Activated CD4-positive, CD25-positive, alpha-beta regulatory T cell treated with anti-CD3 and anti-CD28 coated beads, Interleukin-2, amount 50 U/mL, for 16 hours (primary cell): ENCODE measurements at places on chromosomes 13 and 19.

- DNase-seq = no peak
These were observed 1131.1 kb downstream of the PCDH9 start for GRCh38 chr13:66098931-66099628.

DNA sequence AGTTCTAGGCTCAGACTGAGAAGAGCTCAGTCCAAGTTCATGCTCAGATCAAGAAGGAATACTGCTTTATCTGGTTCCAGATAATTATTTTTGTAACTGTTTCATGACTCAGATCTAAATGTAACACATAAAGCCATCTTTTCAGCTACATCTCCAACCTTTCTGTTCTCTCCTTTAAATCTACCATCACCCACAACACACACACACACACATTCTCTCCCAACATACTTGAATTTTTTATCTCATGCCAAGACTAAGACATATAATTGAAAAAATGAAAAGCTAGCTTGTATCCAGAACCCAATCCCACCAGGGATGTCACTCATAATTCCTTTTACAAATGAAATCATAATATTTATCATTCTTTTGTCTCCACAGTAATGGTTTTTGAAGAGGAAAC lies 7.6 kb downstream of the KATNAL1 start:
- no peak for DNase-seq

- no peak for DNase-seq
These were observed 10.5 kb downstream of the MYCBP2 start for GRCh38 chr13:77316430-77316829.

GRCh38 chr13:29845440-29846056 lies 4.9 kb downstream of the UBL3 start:
- no peak for DNase-seq

- DNase-seq = no peak
These were observed 32.9 kb downstream of the FLT3 start for GRCh38 chr13:28067491-28067890.

- no peak for DNase-seq
These were observed 8.1 kb upstream of the SDHAF1 start for GRCh38 chr19:35986664-35987570.

GRCh38 chr13:20823071-20823470 lies 49.3 kb upstream of the EEF1AKMT1 start:
- DNase-seq = no peak

DNA sequence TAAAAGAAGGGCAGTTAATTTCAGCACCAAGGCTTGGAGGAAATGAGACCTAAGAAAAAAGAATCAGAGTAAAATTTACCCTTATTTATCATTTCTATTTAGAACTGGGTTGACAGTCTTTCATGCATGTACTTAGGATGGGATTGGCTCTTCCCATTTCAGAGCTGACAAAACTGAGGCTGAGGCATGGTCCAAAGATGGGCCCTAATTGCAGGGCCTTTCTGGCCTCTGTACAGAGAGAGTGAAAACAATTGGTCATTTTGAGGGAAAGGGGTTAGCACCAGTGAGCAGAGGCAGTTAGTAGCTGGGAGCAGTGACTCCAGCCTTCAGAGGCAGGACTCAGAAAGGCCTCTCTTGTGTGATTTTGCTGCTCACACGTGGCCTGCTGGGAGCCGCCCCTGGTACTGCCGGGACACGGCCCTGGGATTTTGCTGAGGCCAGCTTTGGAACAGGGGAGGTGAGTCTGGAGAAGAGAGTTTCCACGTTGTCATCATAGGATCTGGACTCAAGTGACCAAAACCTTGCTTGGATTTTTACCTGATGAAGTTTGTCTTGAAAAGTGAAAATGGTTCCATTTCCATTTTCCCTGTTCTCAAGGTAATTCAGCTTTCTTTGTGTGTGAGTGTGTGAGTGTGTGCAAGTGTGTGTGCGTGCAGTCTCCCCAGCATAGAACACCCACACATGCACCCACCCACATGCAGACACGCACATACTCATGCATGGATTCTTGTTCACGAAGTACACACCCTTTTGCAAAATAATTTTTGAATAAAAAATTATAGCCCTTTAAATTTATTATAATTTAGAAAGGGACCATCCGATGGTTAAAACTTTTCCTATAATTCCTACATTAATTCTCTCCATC lies at the start of gene ZNF536:
Gene ZNF536, plus strand, starts transcription at position 425 of the 865 bp plus-strand sequence. CDS start 71,179 bp downstream, outside the sequence.
- no peak for DNase-seq

DNA sequence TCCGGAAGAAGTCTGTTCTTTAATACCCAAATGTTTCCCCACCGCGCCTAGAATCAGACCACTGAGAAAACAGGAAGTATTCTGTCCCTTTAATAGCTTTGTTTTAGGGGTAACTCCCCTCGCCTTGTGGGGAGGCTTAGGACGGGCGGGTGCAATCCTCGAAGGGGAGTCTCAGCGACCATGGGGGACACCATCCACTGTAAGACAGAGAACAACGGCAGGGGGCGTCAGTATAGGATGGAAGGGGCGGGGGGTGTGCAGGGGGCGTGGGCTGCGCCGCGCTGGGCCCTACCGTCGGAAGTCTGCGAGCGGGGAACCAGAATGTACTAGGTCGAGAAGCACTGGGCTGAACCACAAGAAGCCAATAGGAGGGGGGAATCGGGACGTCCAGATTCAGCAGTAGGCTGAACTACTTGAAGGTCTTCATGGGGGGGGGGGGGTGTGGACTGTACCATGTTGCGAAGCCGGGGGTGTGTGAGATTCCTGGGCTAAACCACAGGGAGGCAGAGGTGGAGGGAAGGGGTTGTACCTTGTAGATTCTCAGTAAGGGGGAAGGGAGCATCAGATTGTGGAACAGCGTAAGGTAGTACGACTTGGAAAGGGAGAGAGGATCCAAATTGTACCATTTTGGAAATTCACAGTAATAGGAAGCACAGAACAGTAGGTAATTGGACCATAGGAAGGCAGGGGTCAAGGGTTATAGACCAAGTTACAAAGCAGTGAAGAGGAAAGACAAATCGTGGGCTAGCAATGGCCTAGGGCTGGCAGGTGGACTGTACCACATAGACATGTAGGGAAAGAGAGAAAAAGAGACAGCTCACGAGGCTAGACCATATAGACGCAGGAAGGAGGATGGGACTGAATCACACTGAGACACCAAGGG lies 1.0 kb upstream of the DBP start:
- DNase-seq = peak; percentile 72

DNA sequence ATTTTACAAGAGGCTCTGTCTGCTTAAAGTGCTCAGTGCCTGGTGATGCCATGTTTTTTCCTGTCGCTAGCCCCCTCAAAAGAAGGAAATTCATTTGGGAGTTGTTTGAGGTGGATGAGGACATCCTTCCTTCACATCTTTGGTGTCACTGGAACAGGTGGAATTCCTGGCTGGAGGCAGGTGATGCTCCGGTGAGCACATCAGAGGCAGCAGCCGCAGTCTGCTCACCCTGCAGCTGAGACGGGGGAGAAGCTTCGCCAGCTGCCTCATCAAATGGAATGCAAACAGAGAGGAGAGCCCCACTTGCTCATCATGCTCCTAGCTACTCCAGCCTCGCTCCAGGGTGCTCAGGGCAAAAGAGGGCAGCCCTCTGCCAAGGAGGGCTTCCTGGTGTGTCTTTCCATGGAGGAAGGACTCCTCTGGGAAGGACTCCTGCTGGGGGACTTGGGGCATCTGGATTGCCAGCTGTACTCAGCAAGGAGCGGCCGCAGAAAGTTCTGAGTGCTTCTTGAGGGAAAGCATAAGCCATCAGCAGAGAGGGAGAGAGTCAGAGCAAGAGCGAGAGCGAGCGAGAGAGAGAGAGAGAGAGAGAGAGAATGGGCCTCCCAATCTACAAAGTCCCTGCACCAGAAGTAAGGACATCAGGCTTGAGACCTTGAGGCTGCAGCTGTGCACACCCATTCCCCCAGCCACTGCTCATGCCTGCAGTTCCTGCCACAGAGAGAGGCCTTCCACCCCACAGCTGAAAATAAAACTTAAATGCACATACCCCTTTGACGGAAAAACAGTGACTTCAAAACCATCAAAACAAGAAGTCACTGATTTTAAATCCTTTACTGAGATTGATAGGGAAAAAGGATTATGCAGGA lies 74.3 kb upstream of the UBL3 start:
- DNase-seq = no peak

- no peak for DNase-seq
These were observed 5.4 kb upstream of the CBY2 start for GRCh38 chr13:45696610-45697226.

GRCh38 chr19:18683109-18683957 lies at the start of gene CRTC1:
CRTC1 (plus strand) TSS chr19:18683680; CDS start chr19:18683703, 23 bp downstream.
- peak; percentile 81 for DNase-seq

DNA sequence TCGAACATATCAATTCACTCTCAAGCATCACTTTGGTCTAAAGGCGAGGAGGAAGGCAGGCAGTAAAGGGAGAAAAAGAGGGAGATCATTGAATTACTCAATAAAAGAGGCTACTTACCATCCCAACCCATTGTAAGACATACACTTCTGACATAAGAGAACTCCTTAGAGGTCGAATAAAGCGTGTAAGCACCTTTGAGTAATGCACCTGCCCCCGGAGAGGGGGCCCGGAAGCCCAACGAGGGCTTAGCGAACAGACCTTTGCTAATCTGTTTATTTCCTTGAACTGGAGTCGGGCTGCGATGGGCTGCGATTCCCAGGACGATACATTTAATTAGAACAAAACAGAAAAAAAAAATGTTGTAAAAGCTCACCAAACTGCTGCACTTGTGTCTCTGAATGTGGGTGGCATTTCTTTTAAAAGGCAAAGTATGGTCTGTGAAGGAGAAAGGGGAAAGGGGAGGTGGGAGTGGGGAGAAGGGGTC lies 3.0 kb downstream of the ZC3H4 start:
- DNase-seq = no peak

GRCh38 chr13:66036024-66036614 lies 1194.0 kb downstream of the PCDH9 start:
- no peak for DNase-seq

- DNase-seq = no peak
These were observed 146.9 kb downstream of the DCLK1 start for GRCh38 chr13:35984287-35984686.

- no peak for DNase-seq
These were observed 136.1 kb downstream of the ZDHHC20 start for GRCh38 chr13:21322988-21323387.

GRCh38 chr13:50810998-50811397 lies 32.5 kb downstream of the DLEU7 start:
- no peak for DNase-seq

- no peak for DNase-seq
These were observed 118.7 kb upstream of the SOX1 start for GRCh38 chr13:111948281-111948680.

GRCh38 chr19:21482863-21483276 lies 22.5 kb upstream of the ZNF429 start:
- DNase-seq = peak; percentile 26

- DNase-seq = no peak
These were observed 21.8 kb downstream of the SAMD4B start for GRCh38 chr19:39363901-39364457.

- peak; percentile 32 for DNase-seq
These were observed 14.7 kb downstream of the UBAC2 start for GRCh38 chr13:99215184-99215830.

DNA sequence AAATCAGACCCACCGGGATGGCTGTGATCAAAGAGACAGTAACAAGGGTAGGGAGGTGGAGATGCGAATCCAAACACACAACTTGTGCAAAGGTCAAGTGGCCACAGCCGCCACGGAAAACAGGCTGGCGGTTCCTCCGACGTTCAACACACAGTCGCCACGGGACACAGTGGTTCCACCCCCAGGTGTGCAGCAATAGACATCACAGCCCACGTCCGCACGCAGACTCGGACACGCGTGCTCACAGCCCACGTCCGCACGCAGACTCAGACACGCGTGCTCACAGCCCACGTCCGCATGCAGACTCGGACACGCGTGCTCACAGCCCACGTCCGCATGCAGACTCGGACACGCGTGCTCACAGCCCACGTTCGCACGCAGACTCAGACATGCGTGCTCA lies 70.1 kb downstream of the RASA3 start:
- DNase-seq = no peak

GRCh38 chr13:79990048-79990447 lies 350.9 kb downstream of the SPRY2 start:
- DNase-seq = no peak

DNA sequence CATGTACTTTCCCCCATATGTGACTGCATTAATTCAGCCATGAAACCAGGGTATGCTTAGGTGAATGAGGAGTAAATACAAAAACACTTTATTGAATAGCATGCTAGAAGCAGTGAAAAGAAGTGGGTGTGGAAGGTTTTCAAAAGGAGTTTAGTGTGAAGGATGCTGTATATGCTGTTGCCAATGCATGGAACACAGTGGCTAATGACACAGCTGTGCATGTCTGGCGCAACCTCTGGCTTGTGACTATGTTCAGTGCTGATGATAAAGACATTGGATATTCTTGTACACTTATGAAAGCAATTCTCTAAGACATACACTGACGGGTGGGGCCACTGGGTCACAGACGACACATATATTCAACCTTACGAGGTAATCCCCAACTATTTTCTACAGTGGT lies 55.2 kb downstream of the SOX21 start:
- no peak for DNase-seq

GRCh38 chr13:23621316-23621645 lies 51.1 kb downstream of the TNFRSF19 start:
- no peak for DNase-seq

DNA sequence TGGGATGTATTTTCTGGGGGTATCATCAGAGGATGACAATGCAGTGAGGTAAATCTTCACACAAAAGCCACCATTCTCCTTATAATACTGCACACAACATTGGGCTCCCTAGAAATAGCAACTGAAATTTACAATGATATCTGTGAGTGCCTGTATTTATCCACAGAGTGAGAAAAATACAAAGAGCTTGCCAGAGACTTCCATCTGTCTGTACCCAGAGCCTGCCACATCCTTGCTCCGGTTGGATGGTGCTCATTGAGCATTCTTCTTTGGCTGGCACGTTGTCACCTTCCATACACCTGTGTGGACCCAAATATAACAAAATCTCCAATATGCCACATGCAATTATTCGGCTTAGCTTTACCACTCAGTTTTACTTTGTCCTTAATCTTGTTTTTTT lies 189.5 kb upstream of the UFM1 start:
- no peak for DNase-seq

- no peak for DNase-seq
These were observed 16.8 kb downstream of the SPC24 start for GRCh38 chr19:11138601-11139300.

- DNase-seq = no peak
These were observed 14.1 kb downstream of the SHANK1 start for GRCh38 chr19:50705422-50706019.

DNA sequence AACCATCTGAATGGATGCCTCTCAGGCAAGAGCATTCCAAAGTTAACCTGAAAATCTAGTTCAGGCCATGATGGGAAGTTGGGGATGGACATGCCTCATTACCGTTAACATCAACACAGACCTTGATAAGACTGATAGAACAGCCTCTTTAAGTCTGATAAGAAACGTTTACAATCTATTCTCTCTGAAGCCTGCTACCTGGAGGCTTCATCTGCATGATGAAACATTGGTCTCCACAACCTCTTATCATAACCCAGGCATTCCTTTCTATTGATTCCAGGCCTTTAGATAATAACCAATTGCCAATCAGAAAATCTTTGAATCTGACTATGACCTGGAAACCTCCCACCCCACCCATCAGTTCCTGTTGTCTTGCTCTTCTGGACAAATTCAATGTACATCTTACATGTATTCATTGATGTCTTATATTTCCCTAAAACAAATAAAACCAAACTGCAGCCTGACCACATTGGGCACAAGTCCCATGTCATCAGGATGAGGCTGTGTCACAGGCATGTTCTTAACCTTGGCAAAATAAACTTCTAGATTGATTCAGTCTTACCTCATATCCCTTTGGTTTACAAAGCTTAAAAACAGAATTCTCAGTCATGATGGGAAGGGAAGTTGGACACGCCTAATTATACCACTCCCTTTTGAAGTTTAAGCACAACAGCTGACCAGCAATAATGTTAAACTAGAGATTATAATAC lies 843.8 kb upstream of the SPRY2 start:
- no peak for DNase-seq
